ENCODE measurements at places on chromosomes 5 and 9.

GRCh38 chr5:137200906-137201700 lies 298.0 kb downstream of the SPOCK1 start:
- DNase-seq, result no peak

DNA sequence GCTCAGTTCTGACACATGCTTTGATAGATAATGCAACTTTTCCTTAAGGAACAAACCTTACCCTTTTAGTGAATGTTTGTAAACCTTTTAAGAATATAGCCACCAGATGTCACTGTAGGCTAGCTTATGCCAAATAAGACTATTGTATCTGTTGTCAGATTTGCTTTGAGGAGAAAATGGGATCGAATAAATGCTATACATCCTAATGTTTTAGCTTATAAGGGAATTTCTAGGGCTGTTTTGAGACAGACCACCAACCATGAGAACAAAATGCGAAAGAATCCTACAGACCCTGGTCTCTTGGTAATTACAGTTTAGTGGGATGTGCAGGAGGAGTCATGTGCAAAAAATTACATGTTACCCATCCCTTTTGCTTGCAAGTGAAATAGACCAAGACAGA lies 127.6 kb upstream of the NMUR2 start:
- DNase-seq, result no peak

GRCh38 chr5:149314571-149315111 lies 30.7 kb upstream of the GRPEL2 start:
- DNase-seq, result no peak

DNA sequence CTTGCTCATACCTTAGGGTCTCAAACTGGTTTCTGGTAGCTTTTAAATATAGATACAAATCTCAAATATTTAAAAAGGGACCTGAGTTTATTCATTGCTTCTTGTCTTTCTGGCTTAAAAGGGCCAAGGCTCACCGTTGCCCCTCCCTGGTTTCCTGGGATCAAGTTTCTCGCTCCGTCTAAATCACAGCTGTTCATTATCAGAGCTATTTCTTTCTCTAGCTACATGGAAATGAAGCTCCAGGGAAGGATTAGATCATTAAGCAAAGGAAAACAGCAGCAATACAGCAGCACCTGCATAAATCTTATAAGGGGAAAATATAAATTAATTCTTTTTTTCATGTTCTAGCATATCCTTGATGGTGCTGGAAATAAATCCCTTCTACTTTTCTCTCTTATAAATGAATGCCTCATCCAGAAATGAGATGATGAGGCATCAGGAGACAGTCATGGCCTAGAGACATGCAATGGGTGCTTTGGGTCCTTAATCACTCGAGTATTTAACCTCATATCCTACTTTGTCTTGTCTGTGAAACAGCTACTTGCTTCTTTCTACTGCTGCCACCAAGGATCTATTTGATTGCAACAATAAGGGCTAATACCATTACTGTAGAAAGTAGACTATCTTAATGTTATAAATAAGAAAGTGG lies 320.1 kb downstream of the TRPM3 start:
- no peak for DNase-seq

GRCh38 chr9:123497830-123498229 lies 141.8 kb downstream of the CRB2 start:
- DNase-seq, result no peak

GRCh38 chr9:272251-273213 lies 57.9 kb downstream of the DOCK8 start:
- peak; percentile 56 for DNase-seq

- DNase-seq, result no peak
These were observed 8.0 kb downstream of the PLIN2 start for GRCh38 chr9:19119246-19119645.

- no peak for DNase-seq
These were observed 27.2 kb downstream of the AK3 start for GRCh38 chr9:4713849-4714248.

DNA sequence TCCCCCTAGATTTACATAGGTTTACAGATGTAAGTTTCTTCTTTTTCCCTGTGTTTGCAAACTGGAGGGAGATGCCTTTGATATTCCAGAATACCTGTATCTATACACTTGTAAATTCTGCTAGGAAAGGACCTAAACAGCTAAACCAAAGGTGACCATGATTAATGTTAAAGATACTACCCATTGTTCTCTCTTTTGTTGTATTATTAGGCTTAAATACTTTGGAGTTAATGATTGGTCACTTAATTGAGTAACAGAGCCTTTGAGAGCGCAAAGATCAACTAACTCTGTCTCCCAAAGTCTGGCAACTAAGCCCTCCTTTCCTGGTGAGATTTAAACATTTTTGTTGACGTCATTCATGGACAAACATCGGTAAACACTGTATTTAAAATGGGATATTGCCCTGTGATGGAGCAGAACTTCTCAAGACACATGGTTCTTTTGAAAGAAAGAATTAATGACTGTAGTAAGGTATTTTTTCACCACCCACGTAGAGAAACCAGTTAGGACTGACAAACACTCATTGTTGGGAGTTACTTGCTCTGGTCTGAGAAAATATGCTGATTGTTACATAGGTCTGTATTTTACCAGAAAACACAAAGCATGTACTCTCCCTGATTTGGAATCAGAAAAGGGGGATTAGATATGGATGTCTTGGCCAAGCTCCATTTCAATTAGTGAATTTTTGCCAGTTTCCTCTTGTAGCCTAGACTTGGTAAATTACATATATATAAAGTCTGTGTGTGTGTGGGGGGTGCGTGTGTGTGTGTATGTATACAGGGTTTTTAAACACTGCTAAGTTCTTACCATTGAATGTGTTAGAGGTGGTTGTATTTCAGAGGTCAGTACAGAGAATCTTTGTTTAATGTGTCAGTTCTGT lies 4.6 kb downstream of the VCAN start:
- DNase-seq, result no peak

DNA sequence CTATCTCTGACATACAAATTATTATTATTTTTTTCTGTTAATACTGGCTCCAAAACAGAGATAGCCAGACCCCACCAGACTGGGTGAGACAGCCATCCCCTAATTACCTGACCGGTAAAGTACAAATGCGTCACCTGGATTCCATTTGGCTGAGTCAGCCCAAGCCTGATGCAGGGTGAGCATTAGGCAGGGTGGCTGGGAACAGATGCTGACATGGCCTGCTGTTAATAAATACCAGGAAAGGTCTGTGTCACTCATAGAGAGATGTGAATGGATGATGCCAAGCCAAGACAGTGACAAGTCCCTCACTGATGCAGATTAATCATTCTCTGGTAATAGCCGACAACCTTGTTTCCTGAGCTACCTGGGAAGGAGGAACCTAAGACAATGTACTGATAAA lies 183.5 kb downstream of the TRIM32 start:
- DNase-seq, result no peak

DNA sequence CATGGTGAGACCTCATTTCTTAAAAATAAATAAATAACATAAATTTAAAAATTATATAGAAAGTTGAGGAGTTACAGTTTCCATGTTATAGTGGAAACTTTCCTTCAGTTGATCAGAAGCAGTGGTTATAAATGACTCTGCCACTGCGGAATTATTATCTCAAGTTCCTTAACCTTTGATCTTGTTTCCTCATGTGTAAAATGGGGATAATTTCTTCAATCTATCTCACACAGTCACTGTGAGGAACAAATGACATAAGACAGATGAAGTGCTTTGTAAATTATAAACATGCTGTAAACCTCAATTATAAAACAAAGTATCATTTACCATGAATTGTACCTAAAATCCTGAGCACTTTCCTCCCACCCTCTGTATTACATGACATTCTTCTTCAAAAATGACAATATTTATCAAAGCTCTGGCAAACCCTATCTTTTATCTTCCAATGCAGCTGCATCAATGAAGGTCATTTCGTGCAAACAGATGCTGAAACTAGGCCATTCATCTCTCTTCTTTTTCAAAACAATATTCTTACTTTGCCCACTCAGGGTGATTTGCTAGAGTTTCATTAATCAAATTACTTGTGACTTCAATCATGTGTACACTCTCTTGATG lies 46.8 kb downstream of the TMEM245 start:
- DNase-seq, result no peak

DNA sequence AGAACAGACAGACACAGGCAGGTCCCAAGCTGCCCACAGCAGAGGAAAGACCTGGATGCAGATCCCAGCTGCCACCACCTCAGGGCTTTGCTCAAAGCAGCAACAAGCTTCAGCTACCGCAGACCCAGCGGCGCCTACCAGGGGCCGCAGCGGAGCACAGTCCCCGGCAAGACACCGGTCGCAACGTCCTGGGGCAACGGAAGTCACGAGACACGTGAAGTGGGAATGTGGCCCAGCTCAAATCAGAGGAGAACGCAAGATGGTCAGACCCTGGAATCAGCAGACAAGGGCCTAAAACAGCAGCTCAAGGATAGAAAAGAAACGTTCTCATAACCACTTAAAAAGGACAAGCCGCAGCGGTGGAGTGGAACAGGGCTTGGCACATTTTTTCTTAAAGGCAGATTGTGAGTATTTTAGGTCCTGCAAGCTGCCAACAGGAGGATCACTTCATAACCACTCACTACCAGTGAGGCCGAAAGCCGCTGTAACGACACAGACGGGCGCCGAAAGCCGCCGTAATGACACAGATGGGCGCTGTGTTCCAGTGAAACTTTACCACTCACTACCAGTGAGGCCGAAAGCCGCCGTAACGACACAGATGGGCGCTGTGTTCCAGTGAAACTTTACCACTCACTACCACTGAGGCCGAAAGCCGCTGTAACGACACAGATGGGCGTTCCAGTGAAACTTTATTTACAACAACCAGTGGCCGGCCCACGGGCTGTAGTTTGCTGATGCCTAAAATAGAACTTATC lies 21.7 kb downstream of the SLC9A3 start:
- DNase-seq, result no peak

Data from stimulated activated CD4-positive, alpha-beta T cell treated with anti-CD3 and anti-CD28 coated beads, Interleukin-12 subunit alpha, Interleukin-12 subunit beta, amount 100 ng/mL, for 24 hours (primary cell).